ENCODE measurements at places on chromosomes 6 and 20.

DNA sequence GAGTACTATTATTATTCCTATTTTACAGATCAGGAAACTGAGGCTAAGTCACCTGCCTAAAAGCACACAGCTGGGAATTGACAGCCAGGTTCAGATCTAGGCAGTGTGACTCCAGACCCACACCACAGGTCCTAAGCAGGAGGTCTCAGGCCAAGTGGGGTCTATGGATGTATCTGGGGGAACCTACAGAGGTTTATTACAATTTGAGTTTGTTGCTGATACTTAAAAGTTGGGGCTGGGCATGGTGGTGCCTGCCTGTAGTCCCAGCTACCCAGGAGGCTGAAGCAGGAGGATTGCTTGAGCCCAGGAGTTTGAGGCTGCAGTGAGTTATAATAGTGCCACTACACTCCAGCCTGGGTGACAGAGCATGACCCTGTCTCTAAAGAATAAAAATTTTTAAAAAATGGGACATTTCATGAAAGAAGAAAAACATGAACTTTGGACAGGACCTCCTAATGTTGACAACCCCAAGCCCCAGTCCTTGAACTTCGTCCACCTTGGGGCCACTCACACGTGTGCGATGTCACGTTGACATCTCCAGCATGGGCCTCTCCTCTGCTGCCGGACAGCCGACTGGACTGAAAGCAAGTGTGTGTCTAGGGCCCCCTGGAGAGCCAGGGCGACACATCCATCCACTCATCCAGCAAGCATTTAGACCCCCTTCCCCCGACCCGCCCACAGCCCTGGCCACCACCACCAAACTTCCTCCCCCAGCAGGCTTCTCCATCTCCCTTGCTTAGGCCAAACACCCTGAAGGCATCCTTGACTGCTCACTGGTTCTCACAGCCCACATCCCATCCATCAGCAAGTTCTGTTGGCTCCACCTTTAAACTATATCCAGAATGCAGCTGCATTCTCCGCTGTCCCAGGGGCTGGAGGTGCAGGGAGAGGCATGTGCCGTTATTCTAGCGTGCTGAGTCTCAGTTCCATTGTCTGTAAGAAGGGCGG, 40.0 kb downstream of the NOL4L start:
- no peak for DNase-seq

DNA sequence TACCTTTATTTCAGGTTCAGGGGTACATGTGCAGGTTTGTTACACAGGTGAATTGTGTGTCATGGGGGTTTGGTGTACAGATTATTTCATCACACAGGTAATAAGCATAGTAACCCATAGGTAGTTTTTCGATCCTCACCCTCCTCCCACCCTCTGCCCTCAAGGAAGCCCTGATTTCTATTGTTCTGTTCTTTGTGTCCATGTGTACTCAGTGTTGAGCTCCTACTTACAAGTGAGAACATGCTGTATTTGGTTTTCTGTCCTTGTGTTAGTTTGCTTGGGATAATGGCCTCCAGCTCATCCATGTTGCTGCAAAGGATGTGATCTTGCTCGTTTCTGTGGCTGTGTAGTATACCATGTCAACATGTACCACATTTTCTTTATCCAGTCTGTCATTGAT, 66.0 kb downstream of the STK4 start:
- no peak for DNase-seq

DNA sequence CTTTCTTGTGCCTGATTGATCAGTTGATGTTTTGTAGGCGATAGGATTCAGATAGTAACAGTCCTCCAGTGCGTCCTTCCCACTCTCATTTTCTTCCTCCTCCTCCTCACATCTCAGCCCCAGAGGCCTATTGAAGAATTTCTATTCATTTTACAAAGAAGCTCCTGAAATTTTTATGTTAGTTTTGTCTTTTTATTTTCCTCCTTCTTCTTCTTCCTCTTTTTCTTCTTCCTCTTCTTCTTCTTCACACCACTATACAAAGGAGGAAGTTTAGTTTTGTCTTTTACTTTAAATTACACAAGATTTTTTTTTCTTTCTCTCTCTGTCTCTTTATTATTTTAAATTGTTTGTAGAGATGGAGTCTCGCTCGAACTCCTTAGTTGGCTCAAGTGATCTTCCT, 19.1 kb downstream of the BTN2A1 start:
- no peak for DNase-seq

GRCh38 chr20:39242614-39243013, 280.5 kb downstream of the DHX35 start:
- DNase-seq, result no peak

DNA sequence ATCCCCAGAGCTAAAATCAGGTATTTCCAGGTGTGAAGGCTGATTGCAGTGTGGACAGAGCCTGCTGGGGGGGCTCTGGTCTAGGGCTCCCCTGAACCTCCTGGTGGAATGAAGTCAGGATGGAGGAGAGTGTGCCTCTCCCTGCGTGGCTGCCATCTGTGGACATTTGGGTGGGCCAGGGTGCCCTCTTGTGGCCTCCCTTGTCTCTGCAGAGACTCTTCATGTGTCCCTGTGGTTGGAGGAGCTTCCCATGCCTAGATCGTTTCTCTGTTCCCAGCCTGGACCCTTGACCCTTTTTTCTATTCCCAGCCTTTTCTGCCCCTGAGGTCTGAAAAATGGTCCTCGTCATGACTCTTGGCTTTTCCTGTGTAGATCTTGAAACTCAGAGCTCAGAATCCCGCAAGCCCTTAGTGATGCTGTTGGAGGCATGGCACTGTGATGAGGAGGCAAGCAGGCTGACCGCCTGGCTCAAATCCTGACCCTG, 9.9 kb upstream of the PSMF1 start:
- DNase-seq, result peak; percentile 46

DNA sequence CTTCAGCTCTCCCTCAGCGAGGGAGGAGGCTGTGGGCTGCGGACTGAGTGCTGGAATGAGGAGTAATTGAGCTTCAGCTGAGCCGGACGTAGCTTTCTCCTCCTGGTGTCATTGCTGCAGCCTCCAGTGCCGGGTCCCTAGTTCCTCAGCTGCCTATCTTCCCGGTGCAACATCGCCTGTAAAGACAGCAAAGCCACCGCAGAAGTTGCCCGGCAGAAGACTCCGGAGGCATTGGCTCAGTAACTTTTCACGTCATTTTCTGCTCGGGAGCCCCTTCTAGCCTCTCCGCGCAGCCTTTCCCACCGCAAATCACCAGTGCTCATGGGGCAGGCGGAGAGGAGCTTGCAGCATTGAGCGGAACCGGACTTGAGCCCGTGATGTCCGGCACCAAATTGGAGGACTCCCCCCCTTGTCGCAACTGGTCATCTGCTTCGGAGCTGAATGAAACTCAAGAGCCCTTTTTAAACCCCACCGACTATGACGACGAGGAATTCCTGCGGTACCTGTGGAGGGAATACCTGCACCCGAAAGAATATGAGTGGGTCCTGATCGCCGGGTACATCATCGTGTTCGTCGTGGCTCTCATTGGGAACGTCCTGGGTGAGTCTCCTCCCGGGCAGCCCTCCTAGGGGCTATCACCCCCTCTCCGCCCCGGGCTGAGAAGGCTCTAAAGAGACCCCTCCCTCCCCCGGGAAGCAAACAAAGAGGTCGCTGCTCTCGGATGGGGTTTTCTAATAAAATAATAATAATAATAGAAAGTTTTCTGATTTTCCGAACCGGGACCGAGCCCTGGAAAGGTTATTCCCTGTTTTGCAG, at the start of gene HCRTR2:
TSS of gene HCRTR2 (plus strand) at position 305 of the 816 bp plus-strand sequence. CDS start at position 378, 73 bp downstream.
- no peak for DNase-seq

GRCh38 chr6:7218406-7218988, 94.5 kb downstream of the SSR1 start:
- DNase-seq, result no peak

DNA sequence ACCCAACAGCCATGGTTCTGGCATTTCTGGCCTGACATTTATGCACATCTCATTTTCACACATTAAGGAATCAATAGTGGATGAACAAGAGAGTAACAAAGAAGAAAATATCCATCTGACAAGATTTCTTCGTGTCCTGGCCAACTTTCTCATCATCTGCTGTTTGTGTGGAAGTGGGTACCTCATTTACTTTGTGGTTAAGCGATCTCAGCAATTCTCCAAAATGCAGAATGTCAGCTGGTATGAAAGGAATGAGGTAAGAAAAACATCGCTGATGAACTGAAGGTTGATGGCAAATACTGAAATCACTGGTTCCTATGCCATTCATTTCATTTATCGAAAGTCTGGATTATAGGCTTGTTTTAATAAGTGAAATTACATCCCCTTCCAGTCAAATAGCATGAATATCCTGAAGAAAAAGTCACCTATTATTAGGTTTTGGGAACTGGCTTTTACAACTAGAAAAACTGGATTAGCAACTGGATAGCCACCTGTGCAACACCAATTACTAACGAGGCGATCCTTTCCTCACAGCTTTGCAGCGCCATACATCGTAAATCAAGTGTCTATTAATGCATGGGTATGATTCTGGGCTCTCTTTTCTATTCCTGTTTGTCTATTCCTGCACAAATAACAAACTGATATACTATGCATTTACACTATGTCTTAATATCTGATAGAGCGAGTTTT, 50.2 kb upstream of the NOP56 start:
- no peak for DNase-seq

DNA sequence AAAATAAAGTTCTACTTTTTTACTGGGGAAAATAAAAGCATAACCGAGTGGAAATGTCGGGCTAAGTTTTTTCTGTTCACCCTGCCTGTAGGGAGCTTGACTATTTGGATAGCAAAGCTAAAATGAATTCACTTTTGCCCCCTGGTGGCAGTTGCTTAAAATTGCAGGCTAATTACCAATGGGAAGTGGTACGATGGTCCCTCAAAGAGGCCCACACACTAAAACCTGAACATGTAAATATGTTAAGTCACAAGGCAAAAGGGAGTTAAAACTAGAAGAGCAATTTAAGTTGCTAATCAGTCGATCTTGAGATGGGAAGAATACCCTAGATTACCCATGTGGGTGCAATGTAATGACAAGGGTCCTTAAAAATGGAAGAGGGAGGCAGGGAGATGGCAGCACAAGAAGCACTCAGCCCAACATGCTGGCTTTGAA, 916 bp upstream of the SUN5 start:
- DNase-seq, result no peak

- DNase-seq, result no peak
Measured at GRCh38 chr6:104987218-104987617, 30.3 kb downstream of the LIN28B start.

DNA sequence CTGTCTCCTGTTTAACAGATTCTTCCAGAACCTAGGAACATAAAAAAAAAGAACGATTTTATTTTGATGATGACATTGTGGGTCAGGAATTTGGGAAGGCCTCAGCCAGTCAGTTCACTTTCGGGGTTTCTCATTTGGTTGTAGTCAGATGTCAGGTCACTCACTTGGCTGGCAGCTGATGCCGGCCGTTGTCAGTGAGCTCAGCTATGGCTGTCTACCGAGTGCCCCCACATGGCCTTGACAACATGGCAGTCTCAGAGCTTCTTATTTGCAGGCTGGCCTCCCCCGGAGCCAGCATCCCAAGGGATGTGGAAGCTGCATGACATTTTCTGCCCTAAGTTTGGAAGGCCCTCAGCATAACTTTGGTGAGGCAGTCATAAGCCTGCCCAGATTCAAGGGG, 11.5 kb downstream of the RNF217 start:
- DNase-seq, result no peak

- no peak for DNase-seq
Measured at GRCh38 chr6:158905277-158905676, 86.1 kb upstream of the EZR start.

GRCh38 chr6:113137426-113137825, 719.7 kb upstream of the MARCKS start:
- no peak for DNase-seq

DNA sequence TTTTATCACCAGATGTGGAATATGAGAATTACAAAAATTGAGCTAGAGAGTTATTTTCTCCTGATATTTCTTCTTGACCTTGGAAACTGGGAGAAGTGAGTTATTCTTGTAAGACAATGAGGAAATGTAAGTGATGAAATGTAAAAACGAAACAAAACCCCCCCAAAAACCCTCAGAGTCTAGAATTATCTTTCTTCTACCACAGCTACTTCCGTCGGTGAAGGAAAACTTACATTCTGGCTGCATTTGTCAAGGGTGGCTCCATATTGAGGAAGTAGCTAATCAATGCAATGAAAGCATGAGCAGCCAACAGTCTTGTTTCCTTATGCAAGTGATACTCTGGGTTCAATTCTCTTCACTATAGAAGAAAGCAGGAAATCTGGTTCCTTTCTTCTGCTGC, 661.7 kb upstream of the CITED2 start:
- DNase-seq, result no peak

GRCh38 chr6:41477572-41477971, 68.6 kb upstream of the FOXP4 start:
- DNase-seq, result no peak

- peak; percentile 40 for DNase-seq
Measured at GRCh38 chr6:134097114-134097707, 44.8 kb upstream of the SLC2A12 start.

- DNase-seq, result peak; percentile 23
Measured at GRCh38 chr6:166202321-166202733, 34.7 kb upstream of the TBXT start.

DNA sequence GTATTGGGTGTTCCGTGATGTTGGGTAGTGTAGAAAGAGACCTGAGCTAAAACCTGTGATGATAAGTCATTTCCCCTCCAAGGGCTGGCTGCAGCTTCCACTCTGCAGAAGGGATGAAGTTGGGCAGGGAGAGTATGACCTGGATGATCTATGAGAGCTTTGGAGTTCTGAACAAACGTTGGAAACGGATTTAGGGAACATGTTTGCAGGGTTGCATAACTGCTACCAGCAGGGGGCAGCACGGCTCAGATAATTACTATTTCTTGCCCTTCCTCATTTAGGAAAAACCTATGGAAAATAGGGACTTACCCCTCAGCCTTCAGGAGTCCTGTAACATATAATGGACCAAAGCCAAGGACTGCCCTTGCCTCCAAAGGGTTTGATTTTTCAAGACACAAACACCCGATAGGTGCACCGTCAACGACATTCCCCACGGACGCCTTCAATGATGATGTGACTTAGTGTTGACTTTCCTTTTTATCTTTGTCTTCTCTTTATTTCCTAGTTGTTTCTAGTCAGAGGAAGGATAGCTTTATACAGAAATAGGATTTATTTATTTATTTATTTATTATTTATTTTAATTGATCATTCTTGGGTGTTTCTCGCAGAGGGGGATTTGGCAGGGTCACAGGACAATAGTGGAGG, 164.9 kb upstream of the SASH1 start:
- no peak for DNase-seq

- DNase-seq, result peak; percentile 62
Measured at GRCh38 chr6:134398453-134398852, 80.5 kb upstream of the SGK1 start.

DNA sequence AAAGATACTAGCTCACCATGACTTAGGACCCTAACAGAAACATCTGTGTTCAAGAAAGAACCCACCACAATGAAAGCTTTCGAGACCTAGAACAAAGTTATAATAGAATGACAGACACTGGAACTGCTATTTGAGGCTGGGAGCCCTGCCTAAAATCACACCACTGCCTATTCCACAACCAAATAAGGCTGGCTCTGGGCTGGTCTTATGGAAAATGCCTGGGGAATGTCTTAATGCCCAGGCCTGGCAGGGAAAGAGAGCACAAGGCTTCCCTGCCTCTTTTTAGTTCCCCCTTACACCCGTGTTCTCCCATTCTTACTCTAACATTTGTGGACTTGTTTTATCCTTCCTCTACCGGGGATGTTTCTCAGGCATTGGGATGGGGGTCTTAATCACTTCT, 5.6 kb upstream of the METTL24 start:
- DNase-seq, result no peak

- DNase-seq, result no peak
Measured at GRCh38 chr6:99353126-99353525, 3.7 kb upstream of the FAXC start.

All from CD4-positive, alpha-beta T cell treated with Interleukin-15 for 1 hour (primary cell).